Stimulated activated CD8-positive, alpha-beta memory T cell treated with anti-CD3 and anti-CD28 coated beads, Interleukin-2, amount 100 ng/mL, for 48 hours (primary cell): ENCODE measurements at places on chromosomes 7 and 10.
A peak's percentile ranks its signal among the peaks of the same experiment; 100 is the strongest.

- DNase-seq, result no peak
These were observed 152.6 kb downstream of the RAPGEF5 start for GRCh38 chr7:22204312-22204711.

- DNase-seq, result no peak
These were observed 662.6 kb upstream of the MGMT start for GRCh38 chr10:128804411-128804810.

DNA sequence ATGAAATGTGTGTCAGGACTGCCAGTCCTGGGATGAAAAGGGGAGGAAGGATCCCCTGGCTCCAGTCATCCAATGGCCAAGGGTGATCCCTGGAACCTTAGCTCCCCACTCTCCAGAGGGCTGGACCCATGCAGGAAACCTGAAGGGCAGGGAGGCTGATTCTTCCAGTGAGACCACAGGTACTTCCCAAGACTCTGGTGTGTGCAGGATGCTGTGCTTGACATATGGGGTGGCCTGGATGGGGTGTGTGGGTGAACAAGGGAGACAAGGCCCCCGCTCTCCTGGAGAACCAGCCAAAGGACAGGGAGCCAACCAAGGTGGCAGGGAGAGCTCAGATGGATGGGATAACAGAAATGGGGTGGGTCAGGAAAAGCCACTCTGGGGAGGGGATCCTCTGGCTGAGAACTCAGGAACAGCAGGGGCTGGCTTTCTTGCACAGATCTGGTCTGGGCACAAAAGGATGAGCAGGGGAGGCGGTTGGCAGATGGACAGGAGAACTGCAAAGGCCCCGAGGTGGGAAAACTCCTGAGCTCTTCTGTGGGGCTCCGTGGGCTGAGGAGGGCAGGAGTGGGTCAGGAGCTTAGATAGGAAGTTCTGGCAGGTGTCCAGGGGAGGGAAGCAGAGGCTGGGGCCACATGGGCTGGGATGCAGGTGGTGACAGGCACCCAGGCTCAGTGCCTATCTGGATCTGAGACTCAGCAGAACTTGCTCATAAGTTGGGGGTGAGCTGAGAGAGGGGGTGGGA, 100.6 kb downstream of the ARHGAP22 start:
- no peak for DNase-seq

DNA sequence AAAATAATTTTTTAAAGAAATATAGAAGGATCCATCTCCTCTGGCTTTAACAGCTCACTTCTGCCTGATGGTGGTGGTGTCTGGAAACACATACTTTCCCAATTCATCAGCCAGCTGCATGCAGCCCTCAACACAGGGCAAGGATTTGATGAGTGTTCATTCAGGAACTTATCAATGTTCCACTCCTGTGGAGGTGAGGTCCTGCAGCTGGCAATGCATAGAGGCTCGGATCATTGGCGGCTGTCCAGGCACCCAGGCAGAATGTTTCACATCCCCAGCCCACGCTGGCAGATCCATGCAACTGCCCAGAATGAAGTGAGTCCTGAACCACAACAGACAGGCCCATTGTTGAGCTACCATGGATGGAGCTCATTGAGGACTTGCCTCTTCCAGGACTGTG, 55.2 kb upstream of the KCNMA1 start:
- no peak for DNase-seq

GRCh38 chr10:47414227-47414592, 30.1 kb upstream of the ZNF488 start:
- no peak for DNase-seq

DNA sequence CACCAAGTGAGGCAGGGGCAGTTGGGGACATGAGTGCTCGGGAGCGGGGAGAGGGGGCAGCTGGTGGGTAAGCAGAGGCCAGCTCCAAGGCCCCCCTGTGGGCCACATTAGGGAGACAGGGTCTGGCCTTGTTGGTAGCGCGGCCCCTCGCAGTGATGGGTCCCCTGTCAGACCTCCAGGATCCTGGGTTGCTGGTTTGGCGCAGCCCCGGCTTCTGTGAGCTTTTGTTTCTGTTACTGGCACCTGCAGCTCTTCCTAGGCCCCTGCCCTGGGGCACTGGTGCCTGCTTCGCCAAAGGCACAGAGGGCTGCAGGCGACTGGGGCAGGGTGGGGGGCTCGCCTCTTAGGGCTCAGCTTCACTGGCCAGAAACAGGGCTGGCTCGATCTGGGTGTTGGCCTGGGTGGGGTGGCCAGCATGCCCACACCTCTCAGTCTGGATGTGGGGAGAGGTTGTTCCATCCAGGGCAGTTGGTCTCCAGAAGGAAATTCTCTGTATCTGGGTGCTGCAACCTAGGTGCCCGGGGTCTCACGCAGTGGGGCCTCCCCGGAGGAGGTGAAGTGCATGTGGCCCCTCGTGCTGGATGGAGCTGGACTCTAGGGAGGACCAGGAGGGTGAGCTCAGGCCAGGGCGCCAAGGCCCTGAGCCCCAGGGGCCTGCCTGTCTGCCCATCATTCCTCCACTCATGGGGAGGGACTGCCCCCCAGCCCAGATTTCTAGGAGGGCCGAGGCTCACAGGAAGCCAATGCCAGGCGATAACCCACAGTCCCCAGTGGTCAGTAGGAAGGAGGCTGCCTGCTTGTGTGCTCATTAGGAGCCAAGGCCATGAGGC, 138.6 kb downstream of the LHPP start:
- DNase-seq, result no peak

GRCh38 chr7:146359176-146359575, 242.6 kb downstream of the CNTNAP2 start:
- no peak for DNase-seq

DNA sequence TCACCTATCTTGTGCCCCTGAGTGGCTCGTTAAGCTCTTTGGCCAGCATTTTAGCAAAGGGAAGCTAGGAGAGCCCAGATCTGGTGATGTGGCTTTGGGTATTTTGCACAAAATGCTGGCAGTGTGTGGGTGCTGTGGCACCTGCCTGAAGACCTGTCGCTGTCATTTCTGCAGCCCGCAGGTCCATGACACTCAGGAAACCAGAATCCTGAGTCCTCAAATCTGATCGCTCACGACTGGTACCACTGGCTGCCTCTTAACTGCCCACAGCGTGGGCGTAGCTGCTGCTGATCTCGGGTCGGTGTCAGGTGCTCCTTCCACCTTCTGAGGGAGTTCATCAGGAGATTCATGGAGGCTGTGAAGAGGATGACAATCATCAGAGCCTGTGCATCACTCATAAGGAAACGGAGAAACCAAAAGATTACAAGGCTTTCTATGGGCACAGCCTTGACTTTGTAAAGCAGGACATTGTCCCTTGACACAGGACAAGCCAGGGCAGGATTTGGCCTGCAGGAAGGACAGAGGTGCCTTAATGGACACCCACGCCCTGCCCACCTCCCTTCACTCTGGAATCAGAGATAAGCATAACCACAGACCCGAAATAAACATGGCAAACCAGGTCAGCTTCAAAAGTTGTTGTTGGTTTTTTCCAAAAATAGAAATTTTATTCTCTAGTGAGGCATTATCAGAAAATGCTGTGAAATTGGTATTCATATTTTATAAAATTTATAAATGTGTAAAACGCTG, 71.0 kb upstream of the STK17A start:
- DNase-seq, result no peak

- DNase-seq, result no peak
These were observed 272.4 kb downstream of the USP6NL start for GRCh38 chr10:11339013-11339412.

DNA sequence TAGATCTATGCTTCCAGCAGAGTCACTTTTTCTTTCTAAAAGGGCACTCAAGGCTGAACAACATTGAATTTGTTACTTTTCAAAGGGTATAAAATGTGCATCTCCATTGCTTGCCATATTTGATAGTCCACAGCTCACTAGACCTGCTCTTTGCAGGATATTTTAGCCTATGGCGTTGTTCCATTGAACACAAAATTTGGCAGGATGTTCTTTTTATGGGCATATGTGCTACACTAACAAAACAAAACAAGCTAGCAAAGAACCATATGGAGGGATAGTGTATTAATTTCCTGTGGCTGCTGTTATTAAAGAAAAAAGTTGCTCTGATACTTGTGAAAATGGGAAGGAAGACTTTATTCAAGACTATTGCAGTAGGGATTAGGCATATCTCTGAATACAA, 828.7 kb downstream of the TYW1 start:
- no peak for DNase-seq

DNA sequence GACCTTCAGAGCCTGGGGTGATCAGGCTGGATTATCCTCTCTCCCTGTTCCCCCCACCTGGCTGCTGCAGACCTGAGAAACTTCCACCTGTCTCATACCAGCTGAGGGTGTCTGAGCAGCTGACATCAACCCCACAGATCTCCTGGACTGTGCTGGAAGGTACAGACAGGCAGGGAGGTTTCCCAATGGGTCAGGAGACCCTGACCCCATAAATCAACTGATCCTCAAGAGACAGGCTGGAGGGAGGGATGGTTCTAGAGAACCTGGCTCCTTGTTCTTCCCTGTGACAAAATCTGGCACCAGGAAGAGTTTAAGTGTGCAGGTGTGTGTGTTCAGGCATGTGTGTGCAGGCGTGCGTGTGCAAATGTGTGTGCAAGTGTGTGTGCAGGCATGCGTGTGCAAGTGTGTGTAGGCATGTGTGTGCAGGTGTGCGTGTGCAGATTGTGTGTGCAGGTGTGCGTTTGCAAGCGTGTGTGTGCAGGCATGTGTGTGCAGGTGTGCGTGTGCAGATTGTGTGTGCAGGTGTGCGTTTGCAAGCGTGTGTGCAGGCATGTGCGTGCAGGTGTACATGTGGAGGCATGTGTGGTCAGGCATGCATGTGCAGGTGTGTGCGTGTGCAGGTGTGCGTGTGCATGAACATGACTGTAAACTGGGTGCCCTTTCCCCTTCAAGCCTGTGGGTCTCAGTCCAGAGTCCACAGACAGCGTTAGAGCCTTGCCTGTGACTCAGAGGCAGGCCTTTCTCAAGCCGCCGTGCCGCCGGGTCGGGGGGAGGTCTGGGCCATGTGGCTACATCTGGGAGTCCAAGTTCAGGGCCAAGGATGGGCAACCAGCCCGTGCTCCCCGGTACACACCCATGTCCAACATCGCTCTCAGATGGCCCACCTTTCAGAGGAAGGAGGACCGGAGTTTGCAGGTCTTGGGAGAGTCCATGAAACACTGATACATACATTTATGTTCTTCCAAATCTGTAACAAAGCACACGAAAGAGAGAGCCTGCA, 50.1 kb upstream of the ELN start:
- DNase-seq, result no peak

DNA sequence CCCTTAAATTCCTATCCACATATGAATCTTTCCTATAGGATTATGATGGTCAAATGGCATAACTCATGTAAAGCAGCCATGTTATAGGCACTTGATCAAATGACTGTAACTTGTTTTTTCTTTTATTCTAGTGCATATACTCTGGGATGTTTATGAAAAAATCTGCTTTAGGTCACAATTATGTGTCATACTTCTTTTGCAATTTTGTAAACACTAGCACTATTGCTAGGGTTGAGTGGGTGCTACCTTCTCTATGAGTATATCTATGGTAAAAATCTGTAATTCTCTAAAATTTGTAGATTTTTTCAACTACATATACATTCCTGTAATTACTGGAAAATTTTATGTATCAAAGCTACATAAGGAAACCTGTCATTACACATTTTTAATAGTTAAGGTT, 50.0 kb downstream of the HGF start:
- DNase-seq, result no peak

GRCh38 chr7:41592236-41592635, 110.7 kb downstream of the INHBA start:
- no peak for DNase-seq

DNA sequence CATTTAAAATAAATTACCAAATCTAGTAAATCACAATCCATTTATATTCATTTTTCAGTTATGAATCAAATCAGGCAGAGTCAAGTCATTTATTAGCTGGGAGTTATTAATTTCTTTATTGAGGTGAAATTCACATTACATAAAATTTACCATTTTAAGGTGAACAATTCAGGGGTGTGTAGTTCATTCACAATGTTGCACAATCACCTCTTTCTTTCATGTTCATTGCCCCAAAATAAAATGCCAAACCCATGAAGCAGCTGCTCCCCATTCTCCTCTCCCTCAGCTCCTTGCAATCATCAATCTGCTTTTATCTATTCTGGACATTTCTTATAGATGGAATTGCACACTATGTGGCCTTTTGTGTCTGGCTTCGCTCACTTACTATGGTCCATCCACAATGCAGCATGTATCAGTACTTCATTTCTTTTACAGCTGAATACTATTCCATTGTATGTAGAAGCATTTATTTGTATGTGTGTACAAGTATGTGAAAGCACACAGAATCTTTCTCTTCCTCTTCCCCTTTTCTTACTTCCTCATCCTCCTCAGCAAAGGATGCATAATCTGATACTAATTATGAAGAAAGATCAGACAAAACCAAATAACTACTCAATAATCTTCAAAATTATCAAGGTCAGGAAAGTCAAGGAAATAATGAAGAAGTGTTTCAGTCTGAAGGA, 60.6 kb downstream of the LMBR1 start:
- DNase-seq, result no peak

GRCh38 chr7:54796150-54796549, 37.1 kb upstream of the SEC61G start:
- no peak for DNase-seq

- no peak for DNase-seq
These were observed 18.8 kb upstream of the MINDY3 start for GRCh38 chr10:15879058-15879457.

DNA sequence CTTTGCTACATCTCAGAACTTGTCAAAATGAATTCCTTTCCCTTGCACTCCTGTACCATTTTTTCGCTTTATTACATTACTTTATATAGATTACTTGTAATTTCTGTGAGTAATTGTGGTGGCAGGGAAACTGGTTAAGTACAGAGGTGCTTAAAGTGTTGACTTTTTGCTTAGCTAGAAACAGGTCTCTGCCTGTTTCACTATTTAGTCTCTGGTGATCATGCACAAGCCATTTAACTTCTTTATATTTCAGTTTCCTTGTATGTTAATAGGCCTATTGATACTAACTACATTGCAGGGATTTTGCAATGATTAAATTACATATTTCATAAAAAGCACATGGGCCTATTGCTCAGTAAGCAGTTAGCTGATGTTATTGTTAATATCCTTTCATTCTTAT, 233.8 kb downstream of the PRKG1 start:
- DNase-seq, result no peak

GRCh38 chr10:89217057-89217990, 10.2 kb upstream of the CH25H start:
- peak; percentile 36 for DNase-seq

DNA sequence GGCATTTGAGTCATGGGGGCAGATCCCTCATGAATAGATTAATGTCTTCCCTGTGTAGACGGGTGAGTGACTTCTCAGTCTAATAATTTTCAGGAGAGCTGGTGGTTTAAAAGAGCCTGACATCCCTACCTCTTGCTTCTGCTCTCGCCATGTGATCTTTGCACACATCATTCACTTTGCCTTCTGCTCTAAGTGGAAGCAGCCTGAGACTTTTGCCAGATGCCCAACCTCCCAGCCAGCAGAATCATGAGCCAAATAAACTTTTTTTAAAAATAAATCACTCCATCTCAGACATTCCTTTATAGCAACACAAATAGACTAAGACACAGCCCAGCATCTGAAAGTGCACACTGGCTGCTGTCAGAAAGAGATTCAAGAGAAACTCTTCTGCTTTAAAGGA, 155.2 kb downstream of the ZNF365 start:
- DNase-seq, result no peak

GRCh38 chr7:99010281-99010680, 131.9 kb downstream of the TRRAP start:
- no peak for DNase-seq

GRCh38 chr7:43296306-43296705, 183.9 kb downstream of the HECW1 start:
- no peak for DNase-seq

GRCh38 chr10:64648915-64649314, 1127.7 kb downstream of the REEP3 start:
- DNase-seq, result no peak

GRCh38 chr7:73738220-73738611, 386 bp downstream of the ABHD11 start:
- DNase-seq, result peak; percentile 59
